ENCODE measurements at places on chromosomes 13 and 19.
A peak's percentile ranks its signal among the peaks of the same experiment; 100 is the strongest.

GRCh38 chr19:3493651-3494050, 6.8 kb downstream of the DOHH start:
- DNase-seq, result no peak

GRCh38 chr19:55086730-55087541, 11.3 kb downstream of the EPS8L1 start:
- DNase-seq, result no peak

GRCh38 chr13:86006317-86006716, 207.1 kb upstream of the SLITRK6 start:
- DNase-seq, result no peak

GRCh38 chr19:1449467-1450442, at the start of gene APC2:
Gene APC2 (plus strand): TSS chr19:1450121. CDS start chr19:1453002, 2,881 bp downstream.
- DNase-seq, result peak; percentile 83

DNA sequence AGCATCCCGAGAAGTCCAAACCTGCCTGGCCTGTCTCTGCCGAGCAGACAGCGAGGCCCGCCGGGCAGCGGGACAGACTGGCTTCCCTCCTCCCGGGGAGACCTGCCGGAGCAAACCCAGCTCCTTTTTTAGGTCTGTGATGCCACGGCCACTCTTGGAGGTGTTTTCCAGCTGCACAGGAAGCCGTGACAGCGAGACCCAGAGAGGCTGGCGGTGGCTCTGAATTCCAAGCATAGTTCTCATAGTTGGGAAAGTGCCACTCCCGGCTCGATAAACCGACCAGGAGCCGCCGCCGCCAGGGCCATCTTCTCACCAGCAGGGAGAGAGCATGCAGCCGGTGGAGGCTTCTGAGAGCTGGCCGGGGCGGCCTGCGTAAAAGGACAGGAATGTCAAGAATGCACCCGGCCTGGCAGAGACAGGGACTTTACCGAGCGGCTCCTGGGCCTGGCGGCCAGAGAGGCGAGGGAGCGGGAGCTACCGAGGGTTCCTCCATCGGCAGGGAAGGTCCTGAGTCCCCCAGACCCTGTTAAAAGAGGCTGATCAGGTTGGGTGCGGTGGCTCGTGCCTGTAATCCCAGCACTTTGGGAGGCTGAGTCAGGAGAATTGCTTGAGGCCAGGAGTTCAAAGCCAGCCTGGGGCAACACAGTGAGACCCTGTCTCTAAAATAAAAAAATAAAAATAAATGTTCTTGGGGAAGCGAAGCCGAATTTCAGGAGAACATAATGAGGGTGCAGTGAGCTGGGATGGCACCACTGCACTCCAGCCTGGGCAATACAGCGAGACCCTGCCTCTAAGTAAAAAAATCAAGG, 64.9 kb downstream of the GADD45B start:
- DNase-seq, result no peak

- no peak for DNase-seq
Measured at GRCh38 chr13:73943137-73943964, 190.9 kb downstream of the KLF12 start.

- no peak for DNase-seq
Measured at GRCh38 chr13:98541191-98541590, 35.7 kb downstream of the STK24 start.

DNA sequence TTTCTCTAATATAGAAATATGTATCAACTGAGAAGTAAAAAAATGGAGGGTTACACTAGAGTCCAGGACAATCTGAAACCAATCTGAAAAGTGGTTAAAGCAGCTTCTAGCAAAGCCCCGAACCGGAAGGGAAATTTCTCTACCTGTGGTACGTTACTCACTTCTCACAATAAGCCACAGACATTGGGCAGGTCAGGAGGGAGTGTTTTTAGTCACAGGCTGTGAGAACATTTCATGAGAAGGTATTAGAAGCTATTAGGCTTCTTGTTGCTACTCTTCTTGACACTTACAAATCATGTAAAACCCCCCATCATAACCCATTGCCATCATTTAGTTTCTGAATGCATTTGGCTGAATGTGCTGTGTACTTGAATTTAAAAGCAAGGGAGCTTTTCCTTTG, 120.9 kb downstream of the NUFIP1 start:
- no peak for DNase-seq

DNA sequence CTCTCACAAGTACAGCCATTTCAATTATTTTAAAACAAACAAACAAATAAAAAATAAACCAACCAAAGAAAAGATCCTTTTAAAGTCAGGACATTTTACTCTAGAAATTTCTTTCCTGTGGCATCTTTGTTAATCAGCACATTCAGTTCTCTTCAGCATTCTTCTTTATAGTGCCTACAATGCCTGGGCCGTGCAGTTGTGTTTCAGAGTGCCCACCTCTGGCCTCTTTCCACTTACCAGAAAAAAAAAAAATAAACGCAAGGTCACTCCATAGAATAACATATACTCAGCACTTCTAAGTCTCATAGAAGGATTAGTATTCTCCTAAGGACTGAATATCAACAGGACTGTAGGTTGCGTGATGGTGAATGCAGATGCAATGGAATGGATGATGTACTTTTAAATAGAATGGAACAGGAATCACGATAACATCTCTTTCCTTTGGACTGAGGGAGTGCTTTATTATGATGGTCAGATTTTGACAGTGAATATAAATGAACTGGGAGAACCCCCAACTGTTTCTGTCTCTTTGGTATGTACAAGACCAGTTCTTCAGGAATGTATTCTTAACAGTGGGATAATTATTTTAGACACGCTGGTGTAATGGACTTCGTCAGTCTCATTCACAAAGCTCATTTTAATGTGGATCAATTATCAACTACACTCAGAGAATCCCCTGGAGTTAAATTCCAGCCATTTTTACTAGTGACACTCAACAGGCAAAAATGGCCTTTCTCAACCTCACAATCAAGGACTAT, 125.0 kb upstream of the NBEA start:
- no peak for DNase-seq

- no peak for DNase-seq
Measured at GRCh38 chr19:3617463-3617862, 9.1 kb downstream of the CACTIN start.

GRCh38 chr19:16506961-16507360, 10.8 kb downstream of the C19orf44 start:
- no peak for DNase-seq

- no peak for DNase-seq
Measured at GRCh38 chr13:34567597-34567996, 374.5 kb upstream of the NBEA start.

DNA sequence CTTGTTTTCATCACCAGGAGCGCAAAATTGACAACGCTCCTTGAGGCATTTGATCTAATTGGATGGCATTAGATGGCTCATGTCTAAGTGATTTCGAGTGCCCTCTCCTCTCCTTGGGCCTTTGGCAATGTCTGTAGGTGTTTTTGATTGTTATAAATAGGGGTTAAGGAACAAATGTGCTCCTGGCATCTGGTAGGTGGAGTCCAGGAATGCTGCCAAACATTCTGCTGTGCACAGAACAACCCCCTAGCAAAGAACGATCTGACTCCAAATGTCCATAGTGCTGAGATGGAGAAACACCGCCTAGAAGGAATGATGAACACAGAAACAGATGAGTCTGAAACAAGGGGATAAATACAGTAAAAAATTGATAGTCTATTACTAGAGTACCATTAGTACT, 68.0 kb upstream of the C1QTNF9B start:
- DNase-seq, result no peak

GRCh38 chr19:43628646-43629326, 9.4 kb upstream of the ZNF428 start:
- DNase-seq, result peak; percentile 31

Data from C1 segment of cervical spinal cord (tissue), 14 donors.